ENCODE measurements at places on chromosomes 12 and 14.

- DNase-seq: peak; percentile 74
Observed at GRCh38 chr14:95516554-95517181, at the start of gene SYNE3. TSS of gene SYNE3 (minus strand) at chr14:95516650. CDS start at chr14:95475821, 40,829 bp downstream.

DNA sequence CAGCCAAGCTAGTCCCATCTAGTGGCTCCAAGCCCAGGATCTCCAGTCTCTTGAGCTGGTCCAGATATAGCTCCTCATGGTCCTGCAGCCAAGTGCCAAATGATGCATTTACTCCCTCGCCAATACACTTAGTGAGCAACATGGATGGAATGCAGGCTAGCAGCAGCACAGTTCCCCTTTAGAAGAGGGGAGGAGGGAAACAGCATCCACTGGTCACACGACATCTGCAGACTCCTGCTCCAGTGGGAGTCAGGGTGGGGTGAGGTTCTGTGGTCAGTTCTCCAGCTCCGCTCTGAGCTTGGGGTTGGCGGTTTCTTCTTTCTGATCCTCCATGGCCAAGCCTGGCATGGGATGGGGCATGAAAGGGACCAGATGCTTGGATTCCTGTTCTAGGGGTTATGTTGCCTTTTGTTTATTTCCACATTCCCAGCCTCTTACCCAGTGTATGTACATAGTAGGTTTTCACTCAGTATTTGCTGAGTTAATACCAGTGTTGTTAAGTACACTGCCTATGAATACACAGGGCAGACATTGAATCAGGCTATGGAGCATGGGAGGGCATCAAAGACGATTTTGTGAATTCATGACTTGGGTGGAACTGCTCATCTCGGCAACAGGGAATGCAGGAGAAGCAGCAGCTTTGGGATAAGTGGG lies 57.3 kb downstream of the GALNT16 start:
- DNase-seq: no peak

DNA sequence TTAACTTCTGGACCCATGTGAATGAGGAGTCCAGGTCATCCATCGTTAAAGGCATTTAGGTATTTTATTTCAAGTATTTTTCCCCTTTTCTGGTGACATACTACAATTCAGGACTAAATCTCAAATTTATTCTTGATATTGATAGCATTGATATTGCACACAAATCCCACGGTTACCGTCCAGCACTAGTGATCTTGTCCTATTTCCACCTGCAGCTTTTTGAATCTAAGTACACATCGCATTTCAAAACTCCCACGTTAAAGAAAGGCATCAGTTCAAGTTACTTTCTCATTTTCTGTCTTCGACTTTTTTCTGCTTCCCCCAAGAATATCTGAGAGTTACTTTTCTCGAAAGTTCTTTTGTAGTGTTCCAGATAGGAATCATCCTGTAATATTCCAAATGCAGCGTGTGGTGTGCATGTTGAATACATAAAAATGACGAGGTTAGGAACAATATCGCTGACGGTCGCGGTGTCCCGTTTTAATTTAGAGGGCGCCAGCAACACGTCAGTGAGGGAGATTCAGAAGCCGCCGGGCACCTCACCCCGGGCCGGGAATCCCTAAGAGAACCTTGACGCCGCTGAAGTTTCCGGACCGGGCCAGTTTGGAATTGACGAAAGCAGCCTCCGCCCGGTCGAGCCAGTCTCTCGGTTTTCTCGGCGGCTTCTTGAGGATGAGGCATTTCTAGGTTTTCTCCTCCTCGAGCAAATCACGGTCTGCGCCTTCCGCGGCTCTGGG lies 569 bp upstream of the RGS6 start:
- DNase-seq: no peak

- DNase-seq: no peak
Observed at GRCh38 chr14:29892327-29892726, 35.3 kb downstream of the PRKD1 start.

DNA sequence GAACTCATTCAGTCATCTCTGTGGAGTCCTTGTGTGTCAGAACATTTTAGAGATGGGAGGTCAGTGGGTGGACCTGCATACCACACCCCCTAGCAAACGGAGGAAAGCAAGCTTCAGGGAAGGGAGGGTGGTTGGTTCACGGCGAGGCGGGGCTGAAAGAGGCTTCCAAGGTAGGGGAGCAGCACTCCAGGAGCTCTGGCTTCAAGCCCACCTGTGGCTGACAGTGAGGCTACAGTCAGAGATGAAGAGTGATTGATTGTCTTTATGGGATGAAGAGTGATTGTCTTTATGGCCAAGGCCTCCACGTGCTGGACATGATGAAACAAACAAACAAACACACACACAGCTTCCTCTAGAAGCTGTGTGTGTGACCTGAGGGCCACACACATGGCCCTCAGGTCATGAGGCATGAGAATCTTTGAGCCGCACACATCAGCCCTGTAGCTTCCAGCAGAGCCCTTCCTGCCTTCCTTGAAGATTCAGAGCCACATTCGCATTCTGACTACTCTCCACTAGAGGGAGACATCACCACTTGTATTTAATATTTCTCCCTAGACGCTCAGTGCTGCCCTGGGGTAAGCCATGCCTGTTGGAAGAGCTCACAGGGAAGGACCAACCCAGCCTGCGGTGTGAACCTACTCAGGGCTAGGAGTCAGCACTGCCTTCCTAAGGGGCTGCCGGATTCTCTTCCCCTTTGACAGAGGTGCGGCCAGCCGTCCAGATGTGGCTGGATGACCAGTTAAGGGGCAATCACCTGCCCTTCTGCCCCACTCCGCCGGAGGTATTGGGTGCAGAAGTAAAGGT lies 54.4 kb upstream of the KCNA1 start:
- peak; percentile 62 for DNase-seq

DNA sequence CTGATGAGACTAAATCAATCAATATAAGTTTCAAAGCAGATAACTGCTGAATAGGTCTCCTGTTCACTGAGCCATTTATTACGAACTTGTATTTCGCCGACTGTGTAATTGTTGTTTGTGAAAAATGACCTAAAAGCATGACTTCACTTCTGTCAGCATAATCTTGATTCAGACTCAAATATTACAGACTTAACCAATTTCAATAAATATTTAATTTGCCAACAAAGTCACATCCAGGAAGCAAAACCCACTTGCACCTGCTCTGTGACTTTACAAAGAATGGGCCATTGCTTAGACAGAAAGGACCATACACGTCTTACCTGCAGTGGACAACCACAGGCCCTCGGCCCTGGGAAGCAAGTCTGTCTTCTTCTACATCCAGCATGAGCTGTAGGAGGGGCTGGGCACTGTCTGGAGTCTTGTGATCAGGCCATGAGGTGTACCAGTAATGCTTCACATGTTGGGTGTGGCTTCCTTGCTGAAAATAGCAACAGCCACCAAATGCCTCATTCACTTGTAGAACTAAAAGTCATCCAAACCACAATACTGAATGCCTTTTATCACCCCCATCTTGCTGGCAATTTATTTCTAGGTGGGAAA lies 23.5 kb upstream of the PTPRB start:
- no peak for DNase-seq

DNA sequence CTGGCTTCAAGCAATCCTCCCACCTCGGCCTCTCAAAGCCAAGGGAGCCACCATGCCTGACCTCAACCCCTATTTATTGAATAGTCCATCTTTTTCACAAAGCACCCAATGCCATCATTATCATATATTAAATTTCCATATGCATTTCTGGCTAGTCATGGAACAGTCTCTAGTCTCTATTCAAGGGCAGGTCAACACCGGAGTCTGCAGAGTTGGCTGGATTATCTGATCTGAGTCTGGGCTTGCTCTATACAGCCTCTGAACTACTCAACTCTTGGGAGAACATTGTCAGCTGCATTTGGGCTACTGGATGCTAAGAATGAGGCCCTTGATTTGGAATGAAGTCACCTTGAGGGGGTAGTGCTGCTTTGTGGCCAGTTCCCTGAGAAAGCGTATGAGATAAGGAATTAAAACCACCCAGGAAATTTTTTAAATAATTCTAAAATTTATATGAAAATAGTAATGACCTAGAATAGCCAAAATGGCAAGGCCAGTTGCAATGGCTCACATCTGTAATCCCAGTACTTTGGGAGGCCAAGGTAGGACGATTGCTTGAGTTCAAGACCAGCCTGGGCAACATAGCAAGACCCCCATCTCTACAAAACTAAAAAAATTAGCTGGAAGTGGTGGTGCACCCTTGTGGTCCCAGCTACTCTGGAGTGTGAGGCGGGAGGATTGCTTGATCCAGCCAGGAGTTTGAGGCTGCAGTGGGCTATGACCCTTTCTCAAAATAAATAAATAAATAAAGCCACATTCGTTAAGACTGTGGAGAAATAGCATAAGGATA lies 6.9 kb upstream of the NAA25 start:
- DNase-seq: no peak

DNA sequence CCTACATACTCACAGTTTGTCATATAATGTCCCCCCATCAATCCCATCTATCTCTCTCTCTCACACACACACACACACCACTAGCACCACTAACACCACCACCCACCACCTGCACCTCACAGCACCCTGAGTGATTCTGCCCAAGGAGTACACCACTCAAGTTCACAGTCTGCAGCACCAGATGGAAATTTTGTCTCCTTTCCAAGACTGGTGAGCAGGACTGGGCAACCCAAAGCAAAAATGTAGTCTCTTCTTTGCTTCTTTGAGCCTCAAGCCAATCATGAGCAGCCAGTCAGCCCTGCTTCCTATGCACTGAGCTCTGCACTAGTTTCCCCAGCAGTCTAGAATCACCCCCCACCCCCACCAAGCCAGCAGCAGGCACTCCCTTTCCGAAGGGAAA lies 15.0 kb upstream of the ARMH4 start:
- no peak for DNase-seq

DNA sequence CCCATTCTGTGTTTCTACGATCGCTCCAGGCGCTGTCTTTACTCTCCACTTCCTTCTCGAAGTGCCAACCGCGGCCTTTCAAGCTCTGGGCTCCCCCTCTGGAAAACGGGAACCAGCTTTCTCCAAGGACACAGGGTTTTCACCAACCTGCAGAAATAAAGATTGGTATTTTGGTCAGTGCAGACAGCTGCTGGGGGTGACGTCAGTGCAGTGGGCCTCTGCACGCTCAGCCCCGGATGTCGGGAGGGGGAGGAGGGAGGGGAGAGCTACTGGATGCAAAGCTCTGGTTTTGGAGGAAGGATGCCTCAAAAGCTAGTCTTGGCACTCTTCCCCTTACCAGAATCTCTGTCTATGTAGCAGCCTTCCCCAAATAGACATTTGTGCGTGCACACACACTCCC lies 19.9 kb downstream of the HRK start:
- DNase-seq: no peak
